Stimulated activated CD4-positive, alpha-beta T cell treated with anti-CD3 and anti-CD28 coated beads, Interleukin-1b, Interleukin-23, amount 100 ng/mL, for 1 hour (primary cell): ENCODE measurements at places on chromosomes 4 and X.

DNA sequence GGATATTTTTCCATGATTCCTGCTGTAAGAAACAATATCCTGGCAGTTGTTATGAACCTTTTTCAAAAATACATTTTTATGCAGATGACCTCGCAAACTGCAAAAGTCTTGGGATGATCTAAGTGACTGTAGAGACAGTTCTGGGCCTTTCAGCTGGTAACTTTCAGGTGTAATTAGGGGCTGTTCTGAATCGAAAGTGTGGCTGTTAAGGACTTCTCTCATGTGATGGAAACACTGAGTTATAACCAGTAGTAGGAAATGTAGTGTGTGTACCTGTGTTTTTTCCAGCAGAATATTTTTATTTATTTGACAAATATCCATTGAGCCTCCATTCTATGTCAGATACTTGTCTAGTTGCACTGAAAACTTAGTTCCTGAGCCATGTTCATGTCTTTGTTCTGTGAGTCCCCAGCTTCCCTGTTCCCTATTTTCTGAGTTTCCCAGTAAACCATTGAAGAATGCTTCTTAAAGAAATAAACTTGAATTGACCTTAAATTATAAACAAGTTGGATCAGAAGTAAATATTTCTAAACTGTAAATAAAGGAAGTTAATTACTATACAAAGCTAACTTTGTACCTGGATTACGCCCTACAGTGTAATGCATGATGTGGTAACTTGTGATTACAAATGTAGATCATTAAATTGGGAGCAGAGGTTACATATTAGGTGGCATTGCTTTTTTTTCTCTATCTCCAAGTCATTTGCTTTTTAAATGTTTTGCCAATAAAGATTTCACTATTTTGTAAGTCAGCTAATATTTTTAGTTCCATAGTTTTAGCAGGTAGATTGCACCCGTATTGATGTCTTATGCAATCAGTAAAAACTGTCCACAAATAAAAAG is 33.7 kb upstream of the HPGD start:
- DNase-seq, result no peak

DNA sequence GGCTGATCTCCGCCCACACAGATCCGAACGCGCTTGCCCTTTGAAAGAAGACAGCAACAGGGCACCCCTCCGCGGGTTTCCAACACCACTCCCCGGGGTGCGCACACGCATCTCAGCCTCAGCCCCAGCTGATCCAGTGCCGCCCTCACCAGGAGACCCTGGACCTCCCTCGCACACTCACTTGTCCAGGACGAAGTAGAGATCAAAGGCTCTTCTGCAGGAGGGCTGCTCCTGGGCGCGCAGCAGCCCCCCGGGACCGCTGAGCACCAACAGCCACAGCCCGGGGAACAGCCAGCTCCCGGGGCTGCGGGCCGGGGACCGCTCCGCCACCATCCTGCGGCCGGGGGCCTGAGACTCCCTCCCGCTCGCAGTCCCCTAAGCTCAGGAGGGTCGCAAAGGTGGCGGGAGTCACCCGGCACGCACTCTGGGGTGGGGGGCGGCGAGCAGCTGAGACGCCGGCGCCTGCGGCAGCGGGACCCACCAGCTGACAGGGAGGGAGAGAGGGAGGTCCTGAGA is 743 bp downstream of the ANTXR2 start:
- no peak for DNase-seq

DNA sequence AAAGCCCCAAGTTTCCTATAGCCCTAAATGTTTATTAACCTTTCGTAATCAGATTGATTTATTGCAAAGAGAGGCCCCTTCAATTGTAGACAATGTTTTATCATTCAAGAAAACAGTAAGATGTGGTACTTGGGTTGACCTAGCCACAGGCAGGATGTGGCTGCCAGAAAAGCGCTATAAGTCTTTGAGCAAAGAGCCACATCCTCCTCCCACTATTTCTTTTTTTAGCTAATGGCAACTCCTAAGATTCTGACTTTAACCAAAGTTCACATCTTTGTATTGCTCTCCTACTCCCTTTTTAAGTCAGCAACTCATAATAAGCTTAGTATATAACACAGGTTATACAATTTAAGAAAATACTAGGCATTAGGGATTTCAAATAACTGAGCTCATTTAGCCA is 70.7 kb upstream of the PPP3CA start:
- DNase-seq, result no peak

- no peak for DNase-seq
Observed at GRCh38 chr4:186104890-186105646, 564 bp downstream of the FAM149A start.
